ENCODE measurements at places on chromosomes 5 and 9.

DNA sequence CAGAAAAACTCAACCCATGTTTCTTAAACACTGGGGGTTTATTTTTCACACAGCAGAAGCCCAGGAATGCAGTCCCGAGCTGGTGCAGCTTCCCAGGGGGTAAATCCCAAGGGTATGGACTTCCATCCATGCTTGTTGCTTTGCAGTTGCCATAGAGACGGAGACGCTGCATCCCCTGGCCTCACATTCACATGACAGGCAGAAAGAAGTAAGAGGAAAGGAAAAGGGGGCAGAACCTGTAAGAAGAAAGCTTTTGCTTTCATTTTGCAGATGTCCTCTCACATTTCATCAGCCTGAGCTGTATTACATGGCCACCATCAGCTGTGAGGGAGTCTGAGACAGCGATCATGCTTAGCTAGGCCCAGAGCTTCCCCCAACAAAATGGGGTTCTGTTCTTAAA lies 321.0 kb downstream of the AGTPBP1 start:
- no peak for DNase-seq

DNA sequence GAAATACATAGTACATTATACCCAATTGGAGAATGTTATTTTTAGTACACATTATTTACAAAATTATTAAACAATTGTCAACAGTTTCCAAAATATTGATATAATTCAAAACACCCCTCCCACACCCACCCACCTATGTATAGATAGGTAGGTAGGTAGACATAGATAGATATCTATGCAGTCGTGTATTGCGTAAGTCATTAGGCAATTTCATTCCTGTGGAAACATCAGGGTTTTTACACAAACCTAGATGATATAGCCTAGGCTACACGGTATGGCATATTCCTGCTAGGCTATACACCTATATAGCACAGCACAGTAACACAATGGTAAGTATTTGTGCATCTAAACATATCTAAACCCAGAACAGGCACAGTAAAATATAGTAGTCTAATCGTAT lies 377.3 kb downstream of the ANXA1 start:
- no peak for DNase-seq

DNA sequence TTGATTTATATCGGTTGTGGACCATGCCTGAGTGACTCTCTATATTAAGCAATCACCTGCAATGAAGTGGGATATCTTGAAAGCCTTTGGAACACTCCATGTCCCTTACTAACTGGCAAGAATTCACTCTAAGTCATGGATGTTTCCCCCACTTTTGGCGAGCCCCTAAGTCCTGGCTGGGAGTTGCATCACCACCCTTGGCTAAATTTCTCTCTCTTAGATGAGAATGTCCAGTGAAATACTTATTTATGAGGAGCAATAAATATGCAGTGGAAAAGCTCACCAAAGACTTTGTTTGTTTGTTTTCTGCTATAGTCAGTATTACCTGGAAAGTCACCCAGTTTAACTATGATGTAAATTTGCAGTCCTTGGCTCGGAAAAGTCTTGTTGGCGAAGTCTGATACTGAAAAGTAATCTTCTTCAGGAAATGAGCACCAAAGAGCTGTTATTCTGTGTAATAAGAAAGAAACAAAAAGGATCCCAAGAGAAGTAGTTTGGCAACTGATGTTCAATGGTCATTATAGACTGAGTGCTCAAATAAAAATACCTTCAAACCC lies 333.8 kb downstream of the DMRT2 start:
- DNase-seq: no peak

GRCh38 chr5:60482301-60482700 lies 217.7 kb downstream of the DEPDC1B start:
- DNase-seq: no peak

GRCh38 chr9:79759460-79759859 lies 187.7 kb downstream of the TLE4 start:
- no peak for DNase-seq

DNA sequence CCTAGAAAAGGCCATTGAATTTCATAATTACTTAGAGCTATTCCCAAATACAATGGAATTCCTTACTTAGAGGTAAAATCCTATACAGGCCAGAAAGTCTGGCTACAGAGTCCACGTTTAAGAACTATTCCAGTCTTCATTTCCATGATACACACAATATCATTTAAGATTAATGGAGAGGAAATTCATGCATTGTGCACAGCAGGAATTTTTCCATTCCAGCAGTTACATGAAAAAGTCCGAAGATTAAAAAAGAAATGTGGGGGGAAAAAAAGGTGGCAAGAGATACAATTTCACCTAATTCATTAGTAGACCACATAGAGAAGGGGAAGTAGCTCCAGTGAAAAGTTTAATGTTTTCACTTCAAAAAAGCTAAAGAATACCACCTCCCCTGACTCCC lies 63.1 kb downstream of the CHD1 start:
- no peak for DNase-seq

DNA sequence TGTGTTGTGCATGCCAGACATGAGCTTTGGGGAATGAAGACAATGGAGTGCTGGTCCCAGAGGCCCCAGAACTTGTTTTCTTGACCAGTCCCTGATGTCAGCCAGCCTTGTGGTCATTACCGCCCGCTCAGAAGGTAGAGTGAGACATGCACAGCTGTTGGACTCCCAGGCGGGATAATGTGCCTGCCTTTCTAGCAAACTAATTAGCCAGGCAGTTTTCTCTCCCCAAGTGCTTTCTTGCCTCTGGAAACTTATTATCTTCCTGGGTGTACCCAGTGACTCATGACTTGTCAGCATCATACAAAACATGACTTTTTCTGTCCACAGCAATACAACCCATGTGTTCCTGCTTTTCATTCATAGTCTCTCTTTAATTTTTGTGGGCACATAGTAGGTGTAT lies 131.1 kb downstream of the RMI1 start:
- no peak for DNase-seq

DNA sequence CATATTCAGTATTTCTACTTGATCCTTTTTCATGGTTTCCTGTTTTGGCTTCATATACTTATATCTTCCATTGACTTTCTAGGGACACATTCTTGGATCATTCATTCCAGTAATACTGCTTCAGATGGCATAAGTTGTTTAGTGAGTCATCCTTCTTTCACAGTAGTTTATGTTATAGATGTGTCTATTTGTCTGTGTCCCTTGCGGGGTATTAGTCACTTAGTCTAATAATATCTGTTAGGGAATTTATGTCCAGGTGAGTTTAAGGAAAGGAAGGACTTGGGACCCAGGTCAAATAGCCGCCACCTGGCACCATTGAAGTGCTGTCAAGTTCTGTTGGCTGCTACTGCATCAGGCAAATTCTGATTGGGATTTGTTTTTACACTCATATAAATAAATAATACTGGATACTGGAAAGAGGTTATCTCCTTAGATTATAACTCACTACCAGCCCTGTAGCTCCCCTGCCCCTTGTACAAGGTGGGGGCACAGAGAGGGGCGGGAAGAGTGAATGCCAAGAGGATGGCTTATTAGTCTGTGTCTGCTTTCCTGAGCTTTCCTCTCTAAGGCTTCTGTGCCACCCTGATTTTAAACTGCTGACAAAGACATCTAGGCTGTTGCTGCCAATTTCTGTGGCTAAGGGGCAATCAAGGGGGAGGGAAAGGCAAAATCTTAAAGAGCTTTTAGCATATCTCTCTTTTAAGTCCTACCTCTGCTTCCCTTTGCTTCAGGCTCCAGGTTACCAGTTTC lies 64.9 kb downstream of the CDC42SE2 start:
- no peak for DNase-seq

- no peak for DNase-seq
Measured at GRCh38 chr5:56329652-56330051, 96.5 kb upstream of the ANKRD55 start.

GRCh38 chr5:175691761-175692160 lies 33.9 kb downstream of the HRH2 start:
- DNase-seq: no peak

All from dorsolateral prefrontal cortex (tissue), 122 donors.